ENCODE measurements at places on chromosomes 1 and 21.
A peak's percentile ranks its signal among the peaks of the same experiment; 100 is the strongest.

DNA sequence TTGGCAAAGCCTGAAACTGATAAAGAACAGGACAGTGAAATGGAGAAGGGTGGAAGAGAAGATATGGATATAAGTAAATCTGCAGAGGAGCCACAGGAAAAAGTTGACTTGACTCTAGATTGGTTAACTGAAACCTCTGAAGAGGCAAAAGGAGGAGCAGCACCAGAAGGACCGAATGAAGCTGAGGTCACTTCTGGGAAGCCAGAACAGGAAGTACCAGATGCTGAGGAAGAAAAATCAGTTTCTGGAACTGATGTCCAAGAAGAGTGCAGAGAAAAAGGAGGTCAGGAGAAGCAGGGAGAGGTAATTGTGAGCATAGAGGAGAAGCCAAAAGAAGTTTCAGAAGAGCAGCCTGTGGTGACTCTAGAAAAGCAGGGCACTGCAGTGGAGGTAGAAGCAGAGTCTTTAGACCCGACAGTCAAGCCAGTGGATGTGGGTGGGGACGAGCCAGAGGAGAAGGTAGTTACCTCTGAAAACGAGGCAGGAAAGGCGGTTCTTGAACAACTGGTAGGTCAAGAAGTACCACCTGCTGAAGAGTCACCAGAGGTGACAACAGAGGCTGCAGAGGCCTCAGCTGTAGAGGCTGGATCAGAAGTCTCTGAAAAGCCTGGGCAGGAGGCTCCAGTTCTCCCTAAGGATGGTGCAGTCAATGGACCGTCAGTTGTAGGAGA, 16.3 kb downstream of the CCDC17 start:
- no peak for DNase-seq

- DNase-seq: no peak
Observed at GRCh38 chr1:25662061-25662460, 45.5 kb downstream of the MAN1C1 start.

DNA sequence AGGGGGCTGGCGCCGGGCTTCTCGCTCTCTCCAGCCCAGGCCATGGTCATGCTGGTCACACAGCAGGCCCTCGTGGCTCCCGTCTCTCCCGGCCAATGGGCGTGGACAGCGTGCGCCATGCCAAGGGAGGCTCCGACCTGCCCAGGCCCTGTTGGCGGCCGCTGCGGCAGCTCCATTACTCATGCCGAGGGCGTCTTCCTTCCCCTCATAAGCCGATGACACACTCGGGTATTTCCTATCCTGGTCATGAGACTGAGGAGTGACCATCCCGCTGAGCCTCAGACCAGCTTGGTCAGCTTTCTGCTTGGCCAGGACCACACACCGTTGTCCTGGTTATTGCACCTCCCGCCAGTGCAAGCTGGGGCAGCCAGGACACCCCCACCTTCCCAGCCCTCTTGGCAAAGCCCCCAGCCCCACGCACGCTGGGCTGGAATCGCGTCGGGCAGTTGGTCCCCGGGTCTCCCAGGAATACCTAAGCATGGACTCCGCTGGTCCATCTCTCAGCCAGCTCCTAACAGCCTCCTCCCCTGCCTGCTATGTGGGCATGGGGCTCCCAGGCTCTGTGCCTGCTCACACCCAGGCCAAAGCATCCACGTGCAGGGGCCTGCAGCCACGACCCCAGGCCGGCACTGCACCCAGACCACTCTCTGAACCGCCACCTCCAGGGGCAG, 49.8 kb downstream of the ARHGEF16 start:
- no peak for DNase-seq

GRCh38 chr1:19563324-19564097, 78.2 kb upstream of the CAPZB start:
- DNase-seq: peak; percentile 2

DNA sequence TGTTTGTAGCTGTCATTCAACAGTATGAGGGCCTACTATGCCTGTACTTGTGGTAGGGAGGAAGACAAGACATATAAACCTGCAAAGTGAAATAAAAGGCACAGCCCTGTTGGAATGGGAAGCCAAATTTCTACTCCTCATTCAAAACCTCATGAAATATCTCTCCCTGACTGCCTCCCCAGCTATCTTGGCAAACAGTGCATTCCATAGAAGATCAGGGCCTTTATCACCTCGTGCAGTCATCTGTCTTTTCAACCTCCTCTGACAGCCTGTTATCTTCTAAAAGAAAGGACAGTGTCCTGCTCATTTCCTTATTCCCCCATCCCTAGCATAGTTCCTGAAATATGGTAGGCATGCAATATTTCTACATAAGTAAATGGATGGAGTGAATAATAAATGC, 71.0 kb downstream of the SH3GLB1 start:
- DNase-seq: no peak

DNA sequence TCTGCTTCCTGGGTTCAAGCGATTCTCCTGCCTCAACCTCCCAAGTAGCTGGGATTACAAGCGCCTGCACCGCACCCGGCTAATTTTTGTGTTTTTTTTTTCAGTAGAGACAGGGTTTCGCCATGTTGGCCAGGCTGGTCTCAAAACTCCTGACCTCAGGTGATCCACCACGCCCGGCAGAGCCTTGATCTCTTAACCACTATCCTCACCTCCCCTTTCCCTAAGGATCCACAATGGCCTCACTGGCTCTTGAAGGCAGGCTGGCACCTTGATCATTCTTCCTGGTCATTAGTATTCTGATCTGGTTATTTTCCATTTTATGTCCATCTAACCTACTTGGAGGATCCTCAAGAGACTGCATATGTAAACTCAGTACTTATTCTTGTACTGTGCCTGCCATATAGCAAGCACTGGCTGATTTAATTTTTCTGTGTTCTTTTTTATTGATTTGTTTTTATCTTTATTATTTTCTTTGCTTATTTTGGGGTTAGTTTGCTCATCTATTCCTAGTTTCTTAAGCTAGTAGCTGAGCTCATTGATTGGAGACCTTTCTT, 6.3 kb downstream of the RCC1 start:
- peak; percentile 6 for DNase-seq

DNA sequence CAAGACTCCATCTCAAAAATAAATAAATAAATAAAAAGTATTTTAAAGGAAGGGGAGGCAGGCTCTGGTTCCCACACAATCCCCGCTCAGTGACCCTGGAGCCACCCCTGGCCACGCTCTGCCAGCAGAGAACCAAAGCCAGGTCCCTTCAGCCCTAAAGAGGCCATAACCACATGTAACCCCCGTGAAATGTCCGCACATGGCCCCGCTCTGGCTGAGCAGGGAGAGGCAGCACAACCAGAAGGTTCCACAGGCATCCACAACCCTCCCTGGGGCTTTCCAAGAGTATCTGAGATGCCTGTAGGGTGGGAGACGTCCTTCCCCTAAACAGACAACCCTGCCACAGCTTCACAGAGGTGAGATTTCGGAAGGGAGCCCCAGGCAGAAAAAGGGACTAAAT, 1.4 kb upstream of the ARF1 start:
- DNase-seq: no peak

- DNase-seq: no peak
Observed at GRCh38 chr1:172833954-172834353, 175.1 kb downstream of the FASLG start.

Measured in NCI-H69 (cell line).